ENCODE measurements at places on chromosomes 1 and 21.

GRCh38 chr1:18013216-18013615 lies 94.4 kb upstream of the IGSF21 start:
- DNase-seq, result no peak

- DNase-seq, result no peak
These were observed 20.4 kb upstream of the PLXNA2 start for GRCh38 chr1:208264469-208265121.

- DNase-seq, result no peak
These were observed 5.2 kb downstream of the INKA2 start for GRCh38 chr1:111733992-111734341.

- no peak for DNase-seq
These were observed 300.6 kb upstream of the PRMT6 start for GRCh38 chr1:106755682-106756406.

DNA sequence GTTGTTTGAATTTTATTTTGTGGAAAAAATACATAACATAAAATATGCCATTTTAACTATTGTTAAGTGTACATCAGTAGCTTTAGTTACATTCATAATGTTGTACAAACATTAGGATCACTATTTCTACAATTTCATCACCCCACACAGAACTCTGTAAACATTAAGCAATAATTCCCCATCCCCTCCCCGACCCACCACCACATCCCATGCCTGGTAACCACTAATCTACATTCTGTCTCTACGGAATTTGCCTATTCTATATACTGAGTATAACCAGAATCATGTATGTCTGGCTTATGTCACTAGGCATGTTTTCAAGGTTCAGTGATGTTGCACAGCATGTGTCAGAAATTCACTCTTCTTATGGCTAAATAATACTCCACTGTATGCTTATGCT lies 47.7 kb downstream of the CDC42BPA start:
- DNase-seq, result no peak

- DNase-seq, result no peak
These were observed 133.3 kb downstream of the NPHP4 start for GRCh38 chr1:5858844-5859407.

DNA sequence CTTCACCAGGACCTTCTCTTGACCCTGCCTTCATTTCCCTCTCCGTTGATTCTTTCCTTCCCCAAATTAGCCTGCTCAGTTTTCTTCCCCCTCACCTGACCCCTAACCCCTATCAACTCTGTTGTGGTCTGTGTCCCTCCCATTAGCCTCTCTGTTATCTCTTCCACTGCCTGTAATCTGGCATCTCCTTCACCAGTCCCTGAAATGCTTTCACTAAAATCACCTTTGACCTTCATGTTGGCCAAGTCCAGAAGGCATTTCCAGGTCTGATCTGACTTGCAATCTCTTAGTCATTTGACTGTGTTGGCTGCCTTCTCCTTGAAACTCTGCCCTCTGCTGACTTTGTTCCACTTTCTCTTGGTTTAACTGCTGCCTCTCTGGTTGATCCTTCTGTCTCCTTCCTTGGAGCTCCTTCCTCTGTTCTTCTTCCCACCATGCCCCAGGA lies 28.2 kb downstream of the ATP8B2 start:
- DNase-seq, result no peak

GRCh38 chr1:117825414-117825813 lies 104.0 kb downstream of the GDAP2 start:
- DNase-seq, result no peak

- no peak for DNase-seq
These were observed 60.4 kb upstream of the DMRTB1 start for GRCh38 chr1:53398576-53399365.

DNA sequence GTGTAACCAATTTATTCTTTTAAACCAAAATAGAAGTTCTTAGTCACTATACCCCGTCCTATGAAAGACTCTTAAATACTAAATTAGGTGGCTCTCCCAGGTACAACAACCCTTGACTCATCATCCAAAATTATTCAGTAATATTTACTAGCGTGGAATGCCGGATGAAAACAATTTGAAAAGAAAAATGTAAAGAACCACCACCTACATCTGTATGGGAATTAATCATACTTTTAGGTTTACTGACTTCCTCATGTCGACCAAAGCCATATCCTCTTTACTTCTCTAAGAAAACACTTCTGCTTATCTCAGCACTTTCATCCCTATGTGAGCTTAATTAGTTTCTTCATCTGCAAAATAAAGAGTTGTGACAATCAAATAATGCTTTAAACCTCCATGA lies 139.6 kb downstream of the AKT3 start:
- DNase-seq, result no peak

- DNase-seq, result no peak
These were observed 10.0 kb upstream of the LRRC8C start for GRCh38 chr1:89622895-89623294.

DNA sequence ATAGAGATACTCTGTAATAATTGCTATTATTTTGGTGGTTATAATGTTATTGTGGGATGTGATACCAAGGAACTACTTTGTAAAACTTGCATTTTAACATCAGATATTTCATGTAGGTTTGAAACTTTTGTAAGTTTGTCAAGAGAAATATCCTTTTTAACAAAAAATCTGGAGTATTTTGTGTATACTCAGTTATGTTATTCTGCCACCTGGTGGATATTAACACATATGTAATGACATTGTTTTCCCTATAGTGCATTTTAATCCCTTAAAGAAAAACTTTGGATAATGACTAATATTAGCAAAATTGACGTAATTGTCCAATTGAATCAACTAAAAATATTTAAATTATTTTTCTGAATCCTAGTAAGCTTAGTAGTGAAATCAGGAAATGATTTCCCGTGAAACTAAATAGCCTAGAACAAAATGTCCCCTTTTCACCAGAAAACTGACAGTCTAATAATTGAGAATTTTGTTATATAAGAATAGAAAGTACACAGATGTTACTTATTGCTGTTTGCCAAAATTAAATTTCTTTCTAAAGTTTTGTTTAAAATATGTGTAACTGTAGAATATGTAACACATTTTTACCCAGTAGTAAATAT lies 39.6 kb downstream of the KCTD3 start:
- DNase-seq, result no peak

- peak; percentile 53 for DNase-seq
These were observed 19.2 kb downstream of the AGPAT3 start for GRCh38 chr21:43884012-43884860.

GRCh38 chr1:169576935-169577331 lies 9.3 kb downstream of the F5 start:
- no peak for DNase-seq

- DNase-seq, result no peak
These were observed 582 bp downstream of the TRPM2 start for GRCh38 chr21:44354001-44354405.

- DNase-seq, result no peak
These were observed 101.3 kb upstream of the HMCN1 start for GRCh38 chr1:185632659-185633423.

DNA sequence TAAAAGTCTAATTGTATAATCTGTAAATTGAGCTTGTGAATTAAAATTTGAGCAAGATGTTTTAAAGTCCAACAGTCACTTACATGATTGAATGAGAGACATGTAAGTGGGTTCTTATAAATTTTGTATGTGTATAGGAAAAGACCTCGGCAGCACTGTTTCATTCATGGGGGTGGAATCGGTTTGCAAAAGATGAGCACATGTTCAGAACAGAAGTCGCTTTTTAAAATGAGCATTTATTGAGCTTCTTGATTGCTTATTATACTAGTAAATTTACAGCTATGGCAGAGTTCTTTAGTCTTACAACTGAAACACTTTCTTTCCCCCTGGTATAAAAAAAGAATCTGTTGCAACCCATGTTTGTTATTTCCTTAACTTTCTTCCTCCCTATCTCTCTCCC lies 33.9 kb downstream of the ACTN2 start:
- no peak for DNase-seq

DNA sequence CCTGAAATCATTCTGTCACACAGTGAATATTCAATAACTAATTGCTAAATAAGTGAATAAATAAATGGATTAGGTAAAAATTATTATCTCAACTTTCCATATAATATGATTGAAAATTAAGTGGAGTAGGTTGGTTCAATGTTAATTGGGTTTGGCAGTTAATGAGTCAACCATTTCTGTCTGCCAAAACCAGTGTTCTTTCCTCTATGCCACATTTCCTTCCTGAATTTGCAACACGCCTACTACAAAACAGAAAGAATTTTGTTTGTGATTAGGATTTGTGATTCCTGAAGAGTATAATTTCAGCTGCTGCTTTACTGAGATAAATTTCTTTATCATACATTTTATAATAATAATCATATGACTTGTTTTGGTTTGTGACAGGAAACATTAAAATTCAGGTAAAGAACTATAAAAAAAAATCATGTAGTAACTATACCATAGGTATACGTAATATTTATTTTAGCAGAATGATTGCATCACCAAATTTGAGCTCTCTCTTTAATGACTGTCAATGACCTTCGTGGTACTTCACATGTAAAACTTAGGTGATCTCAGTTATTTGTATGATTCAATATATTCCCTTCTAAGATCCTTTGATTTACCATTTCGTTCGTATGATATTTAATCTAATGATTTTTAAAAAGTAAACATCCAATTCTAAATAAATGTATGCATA lies 241.3 kb downstream of the KCNT2 start:
- no peak for DNase-seq

DNA sequence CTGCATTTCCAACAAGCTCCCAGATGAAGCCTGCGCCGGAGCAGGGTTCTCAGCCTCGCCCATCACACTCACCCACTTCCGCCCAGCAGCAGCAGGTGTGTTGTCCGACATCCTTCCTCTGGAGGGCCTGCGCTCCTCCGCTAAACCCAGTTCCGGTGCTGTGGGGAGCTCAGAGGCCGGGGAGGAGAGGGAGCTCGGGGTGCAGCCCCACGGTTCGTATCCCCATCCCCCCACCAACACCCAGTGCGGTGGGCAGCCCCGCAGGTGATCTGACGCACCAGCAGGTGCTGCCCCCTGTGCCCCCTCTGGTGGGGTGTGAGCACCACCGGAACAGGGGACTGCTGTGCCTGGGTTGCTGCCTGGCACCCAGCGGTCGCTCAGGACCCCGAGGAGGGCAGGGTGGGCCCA lies 3.4 kb upstream of the PEX10 start:
- peak; percentile 39 for DNase-seq

DNA sequence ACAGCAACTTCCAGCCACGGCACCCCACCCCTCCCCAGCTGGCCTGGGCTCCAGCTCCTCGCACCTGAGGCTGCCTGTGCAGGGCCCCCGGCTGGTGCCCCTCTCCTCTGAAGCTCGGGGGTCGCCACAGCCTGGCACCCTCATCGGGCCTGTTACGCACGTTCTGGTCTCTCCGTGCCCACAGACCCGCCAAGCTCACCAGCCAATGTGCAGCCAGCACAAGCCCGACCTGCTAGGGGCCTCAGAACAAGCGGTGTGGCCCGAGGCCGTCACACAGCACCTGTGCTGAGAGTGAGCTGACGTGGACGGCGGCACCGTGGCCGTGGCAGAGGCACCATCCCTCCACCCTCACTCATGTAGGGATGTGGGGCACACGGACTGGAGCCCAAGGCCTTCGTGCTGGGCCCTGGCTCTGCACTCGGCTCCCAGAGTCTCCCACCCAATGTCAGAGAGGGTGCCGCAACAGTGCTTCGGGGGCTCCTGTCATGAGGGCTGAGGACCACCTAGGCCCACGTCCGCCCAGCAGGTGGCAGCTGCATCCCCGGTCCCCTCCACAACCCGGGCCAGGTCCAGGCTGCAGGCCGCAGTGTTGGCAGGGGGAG lies 4.4 kb upstream of the SAMD11 start:
- no peak for DNase-seq

- peak; percentile 54 for DNase-seq
These were observed 14.2 kb upstream of the SLC44A3 start for GRCh38 chr1:94805912-94806311.

DNA sequence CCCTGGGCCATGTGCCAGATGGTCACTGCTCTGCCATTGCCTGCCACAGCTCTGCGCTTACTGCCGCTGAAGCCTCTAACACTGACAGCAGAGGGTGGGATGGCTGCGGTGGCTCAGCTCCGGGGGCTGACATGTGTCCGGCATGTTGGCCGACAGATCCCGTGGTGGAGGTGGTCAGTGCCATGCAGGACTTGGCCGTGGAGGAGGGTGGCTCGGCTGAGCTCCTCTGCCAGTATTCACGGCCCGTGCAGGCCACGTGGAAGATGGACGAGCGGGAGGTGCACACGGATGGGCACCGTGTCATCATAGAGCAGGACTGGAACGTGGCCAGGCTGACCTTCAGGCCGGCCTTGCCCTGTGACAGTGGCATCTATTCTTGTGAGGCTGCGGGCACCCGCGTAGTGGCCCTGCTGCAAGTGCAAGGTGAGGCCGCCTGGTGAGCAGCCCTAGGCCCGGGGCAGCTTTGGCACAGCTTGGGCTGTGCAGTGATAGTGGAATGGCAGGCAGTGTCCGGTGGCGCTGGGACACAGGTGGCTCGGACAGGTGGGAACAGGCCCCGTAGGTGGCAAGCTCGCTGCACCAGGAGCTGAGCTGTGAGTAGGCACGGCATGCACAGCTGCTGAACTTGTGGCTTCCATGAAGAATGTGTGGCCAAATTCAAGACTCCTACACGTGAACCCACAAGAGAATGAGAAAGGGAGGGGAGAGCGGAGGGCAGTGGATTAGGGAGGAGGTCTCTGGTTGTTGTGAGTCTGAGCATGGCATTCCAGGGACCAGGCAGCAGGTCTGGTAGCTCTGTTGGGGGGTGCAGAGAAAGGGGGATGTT lies 91.8 kb downstream of the TRIM11 start:
- DNase-seq, result no peak

- no peak for DNase-seq
These were observed 63.2 kb downstream of the PRKAB2 start for GRCh38 chr1:147109041-147109440.

- no peak for DNase-seq
These were observed 55.0 kb downstream of the ELAVL4 start for GRCh38 chr1:50163680-50164079.

DNA sequence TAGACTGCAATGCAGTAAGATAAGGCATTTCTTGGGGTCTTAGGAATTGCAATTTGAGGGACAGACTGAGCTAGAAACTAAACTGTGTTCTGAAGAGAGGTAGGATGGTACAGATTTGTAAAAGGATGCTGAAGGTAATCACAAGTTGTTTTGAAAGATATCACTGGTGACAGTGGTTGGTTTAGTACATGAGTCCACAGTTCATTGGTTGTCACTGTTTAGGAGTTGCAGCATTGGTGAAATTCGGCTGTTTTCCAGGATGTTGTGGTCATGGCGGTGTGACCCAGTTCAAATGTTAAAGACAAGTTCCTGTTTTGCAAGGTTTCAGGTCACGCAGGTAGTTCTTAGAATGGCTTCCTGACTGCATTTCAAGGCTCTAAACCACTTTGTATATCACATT lies 292.8 kb upstream of the B3GALT2 start:
- no peak for DNase-seq
